ENCODE measurements at places on chromosomes 1 and 21.

- no peak for DNase-seq
Measured at GRCh38 chr1:4603295-4604110, 50.9 kb upstream of the AJAP1 start.

- no peak for DNase-seq
Measured at GRCh38 chr1:118266436-118266835, 81.4 kb upstream of the SPAG17 start.

DNA sequence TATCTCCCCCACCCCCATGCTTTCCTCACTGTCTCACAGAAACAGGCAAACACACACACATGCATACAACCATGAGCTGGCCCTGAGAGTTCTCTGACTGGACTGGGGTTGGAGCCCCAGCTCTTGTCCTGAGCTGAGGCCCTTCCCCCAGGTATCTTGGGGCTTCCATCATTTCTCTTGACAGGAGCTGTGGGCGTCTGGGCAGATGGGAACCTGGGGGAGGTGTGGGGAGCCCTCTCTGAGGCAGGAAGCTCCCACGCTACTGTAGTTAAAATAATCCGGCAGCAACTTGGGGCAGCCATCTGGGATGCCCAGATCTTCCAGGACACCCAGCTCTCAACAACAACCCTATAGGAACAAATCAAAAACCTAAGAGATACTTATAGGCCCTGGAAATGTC lies 2.7 kb upstream of the KIF21B start:
- no peak for DNase-seq

- peak; percentile 37 for DNase-seq
Measured at GRCh38 chr1:107965110-107965991, at the start of gene VAV3. VAV3 (minus strand) TSS chr1:107965180; CDS start chr1:107964869, 311 bp downstream.

DNA sequence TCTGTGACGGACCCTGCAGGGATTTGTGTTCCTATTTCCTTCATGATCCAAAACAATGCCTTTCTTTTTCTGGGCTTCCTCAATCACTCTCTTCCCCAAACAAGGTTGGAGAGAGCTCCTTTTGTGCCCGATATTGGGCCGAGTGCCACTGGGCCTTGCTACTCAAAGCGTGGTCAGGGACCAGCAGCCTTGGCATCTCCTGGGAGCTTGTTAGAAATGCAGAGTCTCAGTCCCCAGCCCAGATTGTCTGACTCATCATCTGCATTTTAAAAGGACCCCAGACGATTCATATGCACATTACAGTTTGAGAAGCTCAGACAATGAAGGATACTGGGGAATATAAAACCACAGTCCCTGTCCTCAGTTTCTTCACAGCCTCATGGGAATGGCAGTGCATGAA lies 19.9 kb downstream of the ADORA1 start:
- DNase-seq = no peak

GRCh38 chr1:73105755-73106154 lies 823.4 kb upstream of the NEGR1 start:
- DNase-seq = no peak

DNA sequence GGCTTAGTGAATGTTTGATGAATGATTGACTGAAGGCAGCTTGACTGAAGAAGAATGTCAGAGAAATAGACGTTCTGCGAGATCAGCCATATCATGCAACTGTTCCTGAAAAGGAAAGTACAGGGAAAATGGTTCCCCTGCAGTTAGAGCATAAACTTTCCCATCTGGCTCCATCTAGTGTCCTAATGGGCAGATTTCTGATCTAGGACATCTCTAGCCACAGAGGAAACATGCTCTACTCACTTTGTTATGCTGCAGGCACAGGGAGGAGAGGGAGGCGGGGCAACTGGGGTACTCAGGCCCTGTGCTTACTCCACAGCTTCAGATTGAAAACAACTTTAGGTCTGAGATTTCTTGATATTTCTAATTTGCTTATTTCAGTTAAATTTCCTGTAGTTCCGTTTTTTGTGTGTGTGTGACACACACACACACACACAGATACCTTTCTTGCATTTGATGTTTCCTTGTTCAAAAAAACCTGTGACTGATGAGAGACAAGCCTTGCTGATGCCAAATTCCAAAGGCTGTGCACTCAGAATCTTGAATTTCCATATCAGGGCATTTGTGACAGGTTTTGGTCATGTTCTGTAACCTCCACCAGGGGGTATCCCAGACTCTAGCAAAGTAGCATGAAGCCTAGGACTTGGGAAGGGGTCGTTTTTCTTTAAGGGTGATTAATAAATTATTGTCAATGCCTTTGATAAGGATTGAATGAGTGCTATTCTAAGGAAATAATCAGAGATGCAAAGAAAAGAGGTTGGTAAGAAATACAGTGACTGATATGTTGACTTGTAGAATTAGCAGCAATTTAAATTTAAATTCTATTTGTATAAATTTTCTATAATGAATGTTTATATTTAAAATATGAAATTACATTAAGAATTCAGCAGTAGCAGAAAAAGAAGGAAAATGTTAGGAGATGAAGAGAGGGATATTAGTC lies 139.7 kb upstream of the BEND5 start:
- no peak for DNase-seq

All from activated CD4-positive, alpha-beta T cell treated with anti-CD3 and anti-CD28 coated beads for 1 hour (primary cell).